Right ventricle myocardium inferior (tissue), 1 donor: ENCODE measurements at places on chromosomes 16 and 17. TPM values are rescaled to one million over a fixed set of nuclear protein-coding genes. Genes with fewer than 3 reads are reported as not detected.

The DDX5 gene
- 321 TPM for total RNA-seq

The NLGN2 gene
- 7.0 TPM for total RNA-seq

The KRT27 gene
- not detected for total RNA-seq

The C16orf74 gene
- total RNA-seq: 0.95 TPM

The SDR42E1 gene
- total RNA-seq: 0.43 TPM

The UMOD gene
- total RNA-seq: not detected

The TMED6 gene
- not detected for total RNA-seq

The PHOSPHO1 gene
- 0.78 TPM for total RNA-seq

The CALB2 gene
- 1.7 TPM for total RNA-seq

The NGFR gene
- total RNA-seq: 10.0 TPM

The PRAC2 gene
- total RNA-seq: not detected

The RSKR gene
- total RNA-seq: 5.0 TPM

The MT1M gene
- 6.7 TPM for total RNA-seq

The KRTAP4-1 gene
- not detected for total RNA-seq

The C1QL1 gene
- 11.3 TPM for total RNA-seq

The PLXDC1 gene
- 19.3 TPM for total RNA-seq

The ZNF207 gene
- total RNA-seq: 58.4 TPM

The KRT40 gene
- not detected for total RNA-seq

The SGCA gene
- 151 TPM for total RNA-seq

The NRN1L gene
- total RNA-seq: 0.54 TPM

The MPHOSPH6 gene
- total RNA-seq: 9.6 TPM

The IRF8 gene
- 3.3 TPM for total RNA-seq

The CAMKK1 gene
- 3.8 TPM for total RNA-seq

The ALOX12B gene
- not detected for total RNA-seq

The PLCD3 gene
- 200 TPM for total RNA-seq

The HBM gene
- total RNA-seq: not detected

The CDR2L gene
- 22.1 TPM for total RNA-seq

The OR3A2 gene
- total RNA-seq: 0.22 TPM

The HS3ST2 gene
- 0.11 TPM for total RNA-seq

The MYL4 gene
- 322 TPM for total RNA-seq

The LPO gene
- total RNA-seq: not detected

The VAC14 gene
- 21.7 TPM for total RNA-seq

The NOXO1 gene
- 0.22 TPM for total RNA-seq

The CEMP1 gene
- total RNA-seq: not detected

The CES3 gene
- 0.78 TPM for total RNA-seq

The AXIN1 gene
- 12.8 TPM for total RNA-seq

The CNTNAP4 gene
- total RNA-seq: not detected

The CX3CL1 gene
- 15.2 TPM for total RNA-seq

The GLP2R gene
- 0.24 TPM for total RNA-seq

The MT1G gene
- total RNA-seq: not detected

The MIEN1 gene
- 49.4 TPM for total RNA-seq
